ENCODE measurements at places on chromosomes 7 and 10. TPM values are rescaled to one million over a fixed set of nuclear protein-coding genes. Genes with fewer than 3 reads are reported as not detected.

The C10orf120 gene
- not detected for total RNA-seq

The SYT15B gene
- 0.37 TPM for total RNA-seq

The HDAC9 gene
- total RNA-seq, result 4.3 TPM

- H3K4me1 ChIP-seq, result no peaks in the 10 kb centered on the region
- DNase-seq, result no peak
- no peak overlapping the region for H3K4me3 ChIP-seq
- no peaks in the 10 kb centered on the region for H3K36me3 ChIP-seq
Observed at GRCh38 chr7:159103382-159104187, 41.1 kb downstream of the VIPR2 start.

- DNase-seq, result no peak
- no peak overlapping the region for H3K27ac ChIP-seq
- H3K4me3 ChIP-seq, result no peak overlapping the region
- no peaks in the 10 kb centered on the region for H3K4me1 ChIP-seq
- no peaks in the 10 kb centered on the region for H3K36me3 ChIP-seq
Observed at GRCh38 chr7:113793171-113793570, 125.6 kb downstream of the PPP1R3A start.

DNA sequence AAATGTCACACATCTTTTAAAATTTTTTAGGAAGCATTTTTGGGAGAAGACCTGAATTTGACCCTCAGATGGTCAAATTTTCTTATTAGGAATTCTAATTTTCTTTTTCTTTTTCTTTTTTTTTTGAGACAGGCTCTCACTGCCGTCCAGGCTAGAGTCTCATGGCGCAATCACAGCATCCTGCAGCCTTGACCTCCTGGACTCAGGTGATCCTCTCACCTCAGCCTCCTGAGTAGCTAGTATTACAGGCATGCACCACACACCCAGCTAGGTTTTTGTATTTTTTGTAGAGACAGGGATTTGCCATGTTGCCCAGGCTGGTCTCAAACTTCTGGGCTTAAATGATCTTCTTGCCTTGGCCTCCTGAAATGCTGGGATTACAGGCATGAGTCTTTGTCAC, 65.4 kb downstream of the AKAP9 start:
- H3K4me1 ChIP-seq, result no peaks in the 10 kb centered on the region
- no peaks in the 10 kb centered on the region for H3K27me3 ChIP-seq
- H3K36me3 ChIP-seq, result no peaks in the 10 kb centered on the region

- no peaks in the 10 kb centered on the region for H3K4me1 ChIP-seq
- no peak for DNase-seq
- no peak overlapping the region for H3K4me3 ChIP-seq
- no peaks in the 10 kb centered on the region for H3K27me3 ChIP-seq
- H3K27ac ChIP-seq, result no peak overlapping the region
- H3K36me3 ChIP-seq, result no peaks in the 10 kb centered on the region
Observed at GRCh38 chr7:68629-69028, 123.7 kb upstream of the FAM20C start.

DNA sequence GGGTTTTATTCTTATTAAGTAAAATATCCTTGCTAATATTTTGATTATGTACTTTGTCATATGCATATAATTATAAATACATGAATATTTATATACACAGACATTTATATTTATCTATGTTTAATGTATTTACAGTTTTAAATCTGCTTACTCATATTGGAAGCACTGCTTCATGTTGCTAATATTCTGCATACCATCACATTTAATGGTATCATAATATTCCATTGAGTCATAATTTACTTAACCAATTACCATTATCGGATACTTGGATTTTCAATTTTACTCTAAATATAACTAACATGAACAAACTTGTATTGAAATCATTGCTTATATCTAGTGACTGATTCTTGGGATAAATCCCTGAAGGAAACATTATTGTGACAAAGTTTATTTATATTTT, 155.2 kb downstream of the MBL2 start:
- H3K4me1 ChIP-seq, result no peaks in the 10 kb centered on the region
- no peaks in the 10 kb centered on the region for H3K36me3 ChIP-seq
- H3K4me3 ChIP-seq, result no peak overlapping the region
- no peak overlapping the region for H3K27ac ChIP-seq
- no peaks in the 10 kb centered on the region for H3K27me3 ChIP-seq

DNA sequence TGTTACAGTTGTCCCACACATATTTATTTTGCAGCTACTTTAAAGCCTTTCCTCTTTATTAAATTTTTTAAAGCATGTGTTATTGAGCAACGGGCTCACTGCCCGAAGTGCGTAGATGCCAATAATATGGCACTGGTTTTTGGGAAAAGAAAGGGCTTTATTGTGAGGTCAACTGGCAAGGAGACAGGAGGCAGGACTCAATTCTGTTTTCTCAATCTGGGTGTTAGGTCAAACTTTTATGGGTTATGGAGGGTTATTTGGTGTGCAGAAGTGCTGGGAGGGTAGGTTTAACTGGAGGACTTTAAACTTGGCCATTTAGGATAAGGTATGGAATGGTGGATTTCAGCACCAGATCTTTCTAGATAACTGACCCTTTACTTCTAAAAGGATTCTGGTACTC, 183.6 kb downstream of the LRRC4 start:
- H3K36me3 ChIP-seq, result no peaks in the 10 kb centered on the region
- H3K4me3 ChIP-seq, result no peak overlapping the region
- no peak overlapping the region for H3K27ac ChIP-seq
- H3K4me1 ChIP-seq, result no peaks in the 10 kb centered on the region

DNA sequence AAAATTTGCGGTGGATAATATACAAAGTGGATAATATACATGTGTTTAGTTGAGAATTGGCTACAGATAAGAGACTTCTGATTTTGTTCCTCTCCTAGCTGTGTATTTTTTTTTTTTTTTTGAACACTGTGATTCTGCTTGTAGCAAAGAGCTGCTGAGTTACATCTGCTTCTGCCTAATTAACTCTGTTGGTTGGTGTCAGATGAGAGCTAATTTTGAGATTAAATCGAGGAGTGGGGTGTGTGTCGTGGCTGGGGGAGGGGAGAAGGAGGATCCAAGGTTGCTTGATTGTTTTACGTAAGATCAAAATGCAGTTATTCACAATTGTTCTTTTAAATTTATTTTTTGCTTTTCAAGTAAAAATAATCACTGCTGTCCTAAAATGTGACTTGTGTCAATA, 11.3 kb downstream of the KAT6B start:
- H3K27me3 ChIP-seq, result no peaks in the 10 kb centered on the region
- no peak overlapping the region for H3K4me3 ChIP-seq
- no peak overlapping the region for H3K27ac ChIP-seq

- no peak overlapping the region for H3K27ac ChIP-seq
- H3K27me3 ChIP-seq, result no peaks in the 10 kb centered on the region
- H3K36me3 ChIP-seq, result no peaks in the 10 kb centered on the region
- H3K4me1 ChIP-seq, result no peaks in the 10 kb centered on the region
Observed at GRCh38 chr10:109587366-109587765, 335.9 kb downstream of the XPNPEP1 start.

DNA sequence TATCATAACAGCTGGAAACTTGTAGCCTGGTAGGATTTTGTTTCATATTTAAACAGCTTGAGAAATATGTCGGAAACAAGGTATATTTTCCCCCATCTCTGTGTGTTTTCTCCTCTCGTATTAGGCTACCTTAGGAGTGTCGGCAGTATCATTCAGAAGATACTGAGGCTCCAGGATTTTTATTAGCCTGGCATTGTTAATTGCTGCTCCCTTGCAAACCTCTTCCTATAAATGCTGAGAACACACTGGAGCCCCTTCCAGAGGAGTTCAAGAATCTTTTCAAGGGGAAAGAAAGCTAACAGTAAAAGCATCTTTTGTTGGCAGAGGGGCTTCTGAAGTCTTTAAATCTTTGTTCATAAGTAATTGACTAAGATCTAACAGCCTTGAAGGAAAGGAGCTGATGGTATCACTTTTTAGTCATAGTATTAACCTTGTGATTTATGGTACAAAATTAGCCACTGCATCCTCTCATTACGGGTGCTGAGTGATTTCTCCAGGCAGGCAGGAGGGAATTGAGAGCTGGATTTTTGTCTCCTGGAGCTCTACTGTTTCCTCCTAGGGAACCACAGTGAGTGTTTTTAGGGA, 998.7 kb downstream of the LRMDA start:
- H3K4me3 ChIP-seq, result no peak overlapping the region
- H3K27ac ChIP-seq, result no peak overlapping the region
- DNase-seq, result no peak
- H3K4me1 ChIP-seq, result no peaks in the 10 kb centered on the region
- no peaks in the 10 kb centered on the region for H3K36me3 ChIP-seq

DNA sequence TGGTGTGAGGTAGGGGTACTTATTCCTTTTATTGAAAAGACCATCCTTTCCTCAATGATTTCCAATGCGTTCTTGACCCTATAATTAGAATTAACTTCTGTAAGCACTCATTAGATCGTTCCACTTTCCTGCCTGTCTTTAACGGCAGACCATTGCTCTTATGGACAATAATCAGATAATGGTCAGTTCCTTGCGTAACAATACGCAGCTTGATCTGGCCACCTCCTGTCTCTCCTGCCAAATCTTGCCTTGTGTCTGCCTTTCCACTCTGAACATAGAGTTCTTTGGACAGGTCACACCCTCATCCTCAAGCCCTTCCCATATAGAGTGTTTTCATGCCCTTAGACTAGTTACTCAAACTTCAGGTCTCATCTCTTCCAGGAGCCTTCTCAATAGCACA, 2.4 kb upstream of the WIPI2 start:
- no peak for DNase-seq
- H3K36me3 ChIP-seq, result no peaks in the 10 kb centered on the region
- H3K27ac ChIP-seq, result no peak overlapping the region
- H3K4me3 ChIP-seq, result no peak overlapping the region
- peaks cover 11% of the 10 kb centered on the region for H3K4me1 ChIP-seq

GRCh38 chr10:50387007-50387731, 135.9 kb upstream of the ASAH2 start:
- no peaks in the 10 kb centered on the region for H3K27me3 ChIP-seq

All from HCT116 (cell line).